Ecto neural progenitor cell (in vitro differentiated cells): ENCODE measurements at places on chromosomes 3 and 15.
A peak's percentile ranks its signal among the peaks of the same experiment; 100 is the strongest.

- no peak for DNase-seq
Measured at GRCh38 chr3:101259485-101260341, 60.7 kb downstream of the IMPG2 start.

DNA sequence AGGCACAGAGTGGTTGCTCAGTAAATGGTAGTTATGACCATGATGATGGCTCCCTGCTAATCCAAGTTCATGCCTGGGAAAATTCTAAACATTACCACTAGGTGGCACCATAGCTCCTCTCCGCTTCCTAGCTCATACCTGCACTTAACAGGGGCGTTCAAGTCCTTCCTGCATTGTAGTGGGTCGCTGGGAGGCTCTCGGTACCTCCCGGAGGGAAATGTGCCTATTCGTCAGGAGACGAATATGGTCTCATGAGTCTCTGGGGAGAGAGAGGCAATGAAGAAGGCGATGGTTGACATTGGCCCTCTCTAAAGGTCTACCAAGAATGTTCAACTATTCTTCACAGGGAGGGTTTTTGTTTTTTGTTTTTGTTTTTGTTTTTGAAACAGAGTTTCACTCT is 10.9 kb downstream of the MESP1 start:
- peak; percentile 62 for DNase-seq

- DNase-seq, result no peak
Measured at GRCh38 chr15:47796830-47797229, 79.5 kb downstream of the SEMA6D start.

DNA sequence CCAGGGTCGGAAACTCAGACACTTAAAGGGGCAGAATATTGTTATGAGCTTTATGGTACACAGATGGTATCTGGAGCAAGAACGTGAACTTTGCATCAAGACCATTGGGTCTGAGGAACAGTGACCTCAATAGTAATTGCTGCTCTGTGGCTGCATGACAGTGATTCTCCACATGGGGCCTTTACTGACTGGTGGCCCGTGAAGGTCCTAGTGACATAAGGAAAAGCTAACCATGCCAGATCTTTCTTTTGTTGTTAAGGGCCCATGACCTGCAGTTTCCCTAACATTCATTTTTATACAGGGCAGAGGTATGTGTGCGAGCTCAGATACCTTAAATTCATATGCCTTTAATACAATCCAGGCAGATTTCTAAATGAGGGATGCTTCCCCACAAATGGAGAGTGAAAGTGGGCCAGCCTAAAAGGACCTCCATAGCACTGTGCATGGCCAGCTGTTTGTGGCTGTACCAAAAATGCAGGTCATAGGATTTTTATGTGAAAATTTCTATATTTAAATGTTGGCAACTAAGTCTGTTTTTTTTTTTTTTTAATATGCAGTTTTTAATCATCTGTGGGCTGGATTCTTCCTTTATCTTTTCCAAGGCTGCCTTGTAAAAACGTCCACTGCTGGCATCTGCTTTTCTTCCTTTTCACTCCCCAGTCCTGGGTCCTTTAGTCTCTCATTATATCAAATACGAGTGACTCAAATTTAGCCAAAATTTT is 188.0 kb upstream of the IL12A start:
- no peak for DNase-seq

DNA sequence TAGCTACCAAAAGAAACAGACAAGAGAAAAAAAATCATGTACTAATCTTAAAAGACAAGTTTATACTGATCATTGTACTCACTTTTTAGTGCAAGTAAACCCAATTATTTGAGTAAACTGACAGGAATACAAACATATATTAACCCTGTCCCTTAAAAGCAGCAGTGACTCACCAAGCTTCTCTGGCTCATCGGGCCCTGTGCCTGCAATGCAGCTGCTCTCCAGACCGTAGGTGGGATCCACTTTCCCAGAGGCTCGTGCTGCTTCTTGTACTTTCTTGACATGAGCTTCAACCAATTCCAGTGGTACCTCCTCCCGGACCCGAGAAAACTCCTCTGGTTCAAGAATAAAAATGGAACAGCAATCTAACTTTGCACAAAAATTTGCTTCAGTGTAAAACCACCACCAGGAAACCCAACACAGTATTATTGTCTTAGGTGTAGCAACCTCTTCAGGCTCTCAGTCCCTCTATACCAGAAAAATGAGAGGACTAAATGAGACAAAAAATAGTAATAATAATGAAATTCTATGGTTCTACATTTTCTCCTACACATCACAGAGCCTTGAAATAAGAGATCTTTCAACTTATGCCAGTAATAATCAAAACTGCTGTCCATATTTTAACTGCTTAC is 82.6 kb upstream of the CSPG5 start:
- no peak for DNase-seq

DNA sequence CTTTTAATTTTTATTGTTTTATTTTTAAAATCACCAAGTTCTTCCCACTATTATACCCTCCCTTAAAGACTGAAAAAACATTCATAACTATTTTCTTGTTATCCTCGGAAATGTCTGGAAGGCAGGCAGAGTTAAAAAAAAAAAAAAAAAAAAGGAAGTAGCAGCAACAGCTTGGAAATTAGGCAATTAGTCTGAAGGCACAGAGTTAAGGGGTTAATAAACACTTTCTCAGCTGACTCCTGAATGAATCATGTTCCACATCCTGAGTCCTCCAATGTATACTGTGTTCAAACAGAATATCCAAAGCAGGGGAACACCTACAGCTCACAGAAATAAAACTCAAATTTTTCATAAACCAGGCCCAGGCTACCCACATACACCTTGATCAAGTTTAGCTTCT is 5.8 kb downstream of the HEXA start:
- DNase-seq, result no peak

DNA sequence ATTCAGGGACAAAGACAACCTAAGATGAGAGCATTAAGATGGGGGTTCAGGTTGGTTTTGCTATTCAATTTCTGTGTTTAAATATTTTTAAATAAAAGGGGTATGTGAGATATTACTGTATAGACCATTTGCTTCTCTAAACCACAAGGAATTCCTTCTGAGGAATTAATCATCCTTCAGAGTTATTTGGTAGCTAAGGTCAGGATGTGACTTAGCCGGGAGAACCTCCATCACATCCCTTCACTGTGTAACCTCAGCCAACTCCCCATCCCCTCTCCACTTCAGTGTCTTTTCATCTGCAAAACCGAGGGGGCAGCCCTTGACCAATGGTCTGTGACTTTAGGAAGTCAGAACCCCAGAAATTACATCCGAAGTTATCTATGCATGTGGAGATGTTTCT is 48.7 kb upstream of the SKOR1 start:
- DNase-seq, result no peak

GRCh38 chr3:37542772-37543449 is 318.8 kb upstream of the CTDSPL start:
- DNase-seq, result no peak

DNA sequence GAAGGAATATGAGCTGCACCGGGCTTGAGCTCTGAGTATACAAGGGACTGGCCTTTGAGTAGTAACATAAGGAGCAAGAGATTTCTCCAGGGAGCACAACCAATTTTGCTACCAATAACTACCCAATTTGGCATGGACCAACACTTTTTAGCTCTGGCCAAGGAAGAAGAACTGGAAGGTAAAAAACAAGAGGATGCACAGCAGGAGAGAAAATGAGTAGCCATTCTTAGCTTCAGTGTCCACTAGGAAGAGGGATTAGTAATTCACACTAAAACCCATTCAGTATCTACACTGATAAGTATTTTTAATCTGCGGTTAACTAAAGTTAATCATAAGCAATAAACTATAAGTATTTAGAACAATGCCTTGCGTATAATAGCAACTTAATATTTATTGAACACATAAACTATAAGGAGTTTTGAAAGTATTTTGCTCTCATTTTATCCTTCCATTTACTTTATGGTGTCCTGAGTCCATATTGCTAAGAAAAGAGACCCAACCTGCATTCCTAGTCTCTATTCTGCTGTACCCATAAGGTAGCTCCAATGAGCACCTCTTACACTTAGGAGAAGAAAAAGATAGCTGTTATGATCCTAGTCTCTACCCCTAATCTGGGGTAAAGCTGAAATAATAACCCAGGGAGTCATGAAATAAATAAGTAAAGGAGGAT is 268.9 kb downstream of the IGSF11 start:
- DNase-seq, result no peak

GRCh38 chr3:122430371-122430770 is 14.5 kb upstream of the WDR5B start:
- DNase-seq, result no peak

DNA sequence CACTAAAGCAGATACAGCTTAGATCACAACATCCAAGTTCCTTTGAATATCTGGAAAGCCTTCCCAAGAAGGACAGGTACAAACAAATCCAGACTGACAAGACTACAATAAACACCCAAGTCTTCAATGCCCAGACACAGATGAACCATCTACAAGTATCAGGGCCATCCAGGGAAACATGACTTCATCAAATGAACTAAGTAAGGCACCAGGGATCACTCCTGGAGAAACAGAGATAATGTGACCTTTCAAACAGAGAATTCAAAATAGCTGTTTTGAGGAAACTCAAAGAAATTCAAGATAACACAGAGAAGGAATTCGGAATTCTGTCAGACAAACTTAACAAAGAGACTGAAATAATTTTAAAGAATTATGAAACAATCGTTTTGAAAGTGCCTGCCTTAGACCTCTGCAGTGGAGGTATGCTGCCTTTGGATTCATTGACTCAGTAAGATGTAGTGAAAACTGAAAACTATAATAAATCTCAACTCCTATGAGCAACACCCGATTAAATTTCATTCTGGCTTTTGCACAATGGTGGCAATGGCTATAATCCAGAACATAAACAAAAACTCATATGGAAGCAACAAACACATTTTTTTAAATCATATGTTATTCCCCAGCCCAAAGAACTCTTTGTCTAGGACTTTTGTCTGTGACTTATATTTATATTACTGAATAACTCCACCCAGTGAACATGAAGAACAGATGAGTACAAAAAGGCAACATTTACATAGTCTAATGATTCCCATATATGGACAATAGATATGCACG is 12.6 kb upstream of the COL8A1 start:
- no peak for DNase-seq

DNA sequence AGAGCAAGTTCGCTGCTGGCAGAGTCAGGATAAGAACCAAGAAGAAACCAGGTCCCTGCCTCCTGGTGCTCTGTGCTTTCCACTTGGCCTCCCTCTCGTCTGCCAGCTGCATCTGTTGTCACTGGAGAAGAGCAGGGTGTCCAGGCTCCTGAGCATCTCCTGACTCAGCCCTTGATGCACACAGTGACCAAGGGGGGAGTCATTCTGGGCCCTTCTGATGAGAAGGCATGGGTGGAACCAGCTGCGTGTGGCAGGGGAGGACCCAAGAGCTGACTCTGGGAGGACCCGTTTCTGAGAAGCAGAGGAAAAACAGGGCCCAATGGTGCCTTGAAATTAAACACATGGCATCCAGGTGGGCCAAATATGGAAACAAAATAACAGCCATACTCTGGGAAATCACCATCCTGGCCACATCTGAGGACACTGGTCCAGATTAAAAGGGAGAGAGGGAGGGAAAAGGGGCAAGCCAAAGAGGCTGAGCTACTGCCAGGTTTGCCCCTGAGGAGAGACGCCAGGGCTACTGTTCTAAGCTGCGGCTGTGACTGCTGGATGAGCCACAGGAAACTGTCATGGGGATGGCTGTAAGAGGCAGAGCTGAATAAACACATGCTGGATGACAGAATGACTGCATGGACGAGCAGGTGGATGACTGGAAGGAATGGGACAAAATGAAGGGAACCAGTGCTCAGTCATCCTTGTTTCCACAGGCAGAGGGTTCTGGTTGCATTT is 58.1 kb upstream of the CA12 start:
- DNase-seq, result no peak

DNA sequence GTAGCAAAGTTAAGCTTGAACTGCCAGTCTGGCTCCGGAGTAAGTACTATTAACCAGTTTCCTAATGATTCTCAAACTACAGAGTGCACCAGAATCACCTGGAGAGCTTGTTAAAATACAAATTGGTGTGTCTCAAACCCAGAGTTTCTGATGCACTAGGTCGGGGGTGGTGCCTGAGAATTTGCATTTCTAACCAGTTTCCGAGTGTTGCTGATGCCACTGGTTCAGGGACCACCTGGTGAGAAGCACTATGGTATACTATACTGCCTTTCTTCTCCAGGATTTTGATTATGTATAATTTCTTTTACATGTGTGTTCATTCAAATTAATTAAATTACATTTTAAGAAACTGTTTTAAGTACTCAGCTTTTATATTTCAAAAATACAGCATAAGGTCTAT is 48.8 kb upstream of the PLSCR5 start:
- no peak for DNase-seq

DNA sequence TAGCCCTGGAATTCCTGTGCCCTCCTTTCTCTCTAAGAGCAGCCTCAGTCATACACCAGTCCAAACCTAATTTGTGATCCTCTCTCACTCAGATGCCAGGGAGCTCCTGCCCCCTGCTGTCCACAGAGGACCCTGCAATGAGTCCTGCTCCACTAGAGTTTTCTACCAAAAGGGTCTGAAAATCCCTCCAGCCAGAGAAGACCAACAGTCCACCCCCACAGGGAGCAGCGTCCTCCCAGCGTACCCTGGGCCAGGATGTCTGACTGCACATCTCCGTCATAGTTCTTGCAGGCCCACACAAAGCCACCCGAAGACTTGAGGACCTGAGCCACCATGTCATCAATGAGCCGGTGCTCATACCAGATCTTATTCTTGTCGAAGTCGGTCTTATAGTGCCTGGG is 15.4 kb downstream of the IDH2 start:
- DNase-seq, result no peak

DNA sequence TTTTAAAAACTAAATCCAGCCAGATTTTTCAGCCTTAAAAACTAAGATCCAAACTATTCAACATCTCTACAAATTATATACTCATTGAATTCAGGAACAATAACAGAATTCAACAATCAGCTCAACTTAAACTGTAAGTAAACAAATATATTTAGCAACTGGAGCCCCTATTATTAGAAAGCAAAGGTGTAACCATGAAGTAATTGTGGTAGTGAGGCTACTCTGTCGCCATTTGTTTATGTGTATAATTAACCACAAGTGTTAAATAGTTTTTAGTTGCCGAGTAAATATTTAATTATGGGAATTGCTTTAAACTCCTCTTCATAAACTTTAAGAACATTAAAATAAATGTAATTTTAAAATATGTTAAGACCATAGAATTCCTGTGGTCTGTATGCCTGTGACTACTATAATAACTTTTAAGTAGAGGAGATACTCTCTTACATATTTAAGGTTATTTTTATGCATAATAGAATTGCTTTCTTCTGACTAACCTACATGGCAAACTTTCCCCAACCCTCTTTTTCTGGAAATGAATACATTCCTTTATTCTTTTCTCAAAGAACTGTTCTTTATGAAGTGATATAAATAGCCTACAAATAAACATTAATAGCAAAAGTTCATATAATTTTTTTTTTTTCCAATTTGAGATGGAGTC is 51.2 kb downstream of the MFN1 start:
- no peak for DNase-seq

DNA sequence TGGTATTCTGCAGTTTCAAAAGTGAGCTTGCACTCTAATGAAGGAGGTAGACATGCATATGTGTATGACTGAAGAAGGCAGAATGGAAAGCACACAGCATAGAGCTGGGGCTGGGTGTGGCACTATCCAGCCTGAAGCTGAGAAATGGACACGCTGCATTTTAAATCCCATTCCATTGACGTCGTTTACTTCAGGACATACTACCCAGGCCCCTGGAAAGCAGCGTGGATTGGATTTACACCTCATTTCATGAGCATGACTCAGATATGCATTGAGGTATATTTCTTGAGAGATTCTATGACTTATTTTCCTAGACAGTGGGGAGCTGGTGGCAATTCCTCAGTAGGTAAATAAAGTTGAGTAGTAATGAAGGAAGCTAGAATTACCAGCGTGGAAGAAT is 101.4 kb downstream of the ABI3BP start:
- DNase-seq, result no peak
